Left renal cortex interstitium (tissue), 4 donors: ENCODE measurements at places on chromosomes 7 and 10. TPM values are rescaled to one million over a fixed set of nuclear protein-coding genes. Genes with fewer than 3 reads are reported as not detected.
A peak's percentile ranks its signal among the peaks of the same experiment; 100 is the strongest.

Gene MAGI2
- polyA plus RNA-seq: 32.8 TPM

Gene SHTN1
- 18.2 TPM for polyA plus RNA-seq

GRCh38 chr7:108395426-108395825 lies 60.8 kb downstream of the NRCAM start:
- DNase-seq: no peak

Gene MYO3A
- polyA plus RNA-seq: 10.1 TPM

Gene HABP2
- polyA plus RNA-seq: 1.6 TPM

Gene CFAP70
- 10.1 TPM for polyA plus RNA-seq

- DNase-seq: no peak
These were observed 128.9 kb upstream of the NANOS1 start for GRCh38 chr10:118900617-118901016.

Gene CALCR
- polyA plus RNA-seq: 0.90 TPM

DNA sequence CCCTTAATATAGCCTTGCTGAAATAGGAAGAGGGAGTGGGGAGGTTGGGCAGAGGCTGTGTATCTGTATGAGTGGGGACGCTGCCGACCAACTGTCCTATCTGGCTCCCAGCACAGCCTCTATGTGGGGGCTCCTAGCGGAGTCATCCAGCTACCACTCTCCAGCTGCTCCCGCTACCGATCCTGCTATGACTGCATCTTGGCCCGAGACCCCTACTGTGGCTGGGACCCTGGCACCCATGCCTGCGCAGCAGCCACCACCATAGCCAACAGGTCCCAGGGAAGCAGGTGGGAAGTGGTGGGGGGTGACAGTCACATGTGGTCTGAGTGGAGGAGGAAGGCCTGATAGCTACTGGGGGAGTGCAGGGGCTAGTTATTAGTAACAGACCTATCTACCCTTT lies 6.6 kb downstream of the MRPL43 start:
- DNase-seq: no peak

DNA sequence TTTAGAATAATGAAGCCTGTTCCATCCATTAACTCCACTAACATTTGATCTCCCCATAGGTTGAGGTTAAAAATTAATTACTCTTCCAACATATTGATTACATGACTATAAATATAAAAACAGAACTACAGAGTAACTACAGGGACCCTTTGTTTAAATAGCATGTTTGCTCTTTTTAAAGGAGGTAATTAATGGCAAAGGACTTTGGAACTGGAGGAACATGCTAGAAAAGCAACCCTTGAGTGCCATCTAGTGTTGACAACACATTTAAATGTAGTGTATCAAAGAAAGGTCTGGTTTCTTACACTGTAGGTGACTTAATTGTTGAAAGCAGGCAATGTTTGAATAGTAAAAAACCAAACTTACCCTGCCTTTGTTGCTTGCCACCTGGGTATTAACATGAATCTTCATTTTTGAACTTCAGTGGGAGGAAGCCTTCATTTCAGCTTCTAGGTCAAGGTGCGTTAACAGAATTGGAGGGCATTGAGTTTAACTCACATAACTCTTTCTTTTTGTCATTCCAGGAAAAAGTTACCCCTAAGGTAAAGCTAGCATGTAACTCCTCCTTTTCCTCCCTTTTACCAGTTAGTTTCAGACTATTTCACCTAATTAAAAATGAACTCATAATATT lies 52.6 kb upstream of the CAPZA2 start:
- no peak for DNase-seq

GRCh38 chr7:115869801-115870200 lies 160.8 kb downstream of the TFEC start:
- DNase-seq: no peak

GRCh38 chr7:94289071-94289470 lies 105.6 kb upstream of the COL1A2 start:
- no peak for DNase-seq

Gene ZC3HAV1
- polyA plus RNA-seq: 19.5 TPM

GRCh38 chr10:44947371-44948152 lies 12.0 kb upstream of the RASSF4 start:
- DNase-seq: no peak

DNA sequence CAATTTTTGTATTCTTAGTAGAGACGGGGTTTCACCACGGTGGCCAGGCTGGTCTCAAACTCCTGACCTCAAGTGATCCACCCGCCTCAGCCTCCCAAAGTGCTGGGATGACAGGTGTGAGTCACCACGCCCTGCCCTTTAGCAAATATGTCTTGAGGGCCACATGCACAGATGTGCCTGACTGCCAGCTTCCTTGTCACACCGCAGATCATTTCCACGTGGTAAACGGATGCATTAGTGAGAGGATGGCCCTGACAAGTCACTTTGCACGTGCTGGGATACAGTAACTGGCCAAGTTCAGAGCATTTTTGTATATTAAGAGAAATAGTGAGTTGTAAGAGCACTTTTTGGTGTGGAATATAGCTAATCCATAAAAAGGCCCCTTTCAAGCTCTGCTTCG lies 44.3 kb upstream of the FAM180A start:
- no peak for DNase-seq

DNA sequence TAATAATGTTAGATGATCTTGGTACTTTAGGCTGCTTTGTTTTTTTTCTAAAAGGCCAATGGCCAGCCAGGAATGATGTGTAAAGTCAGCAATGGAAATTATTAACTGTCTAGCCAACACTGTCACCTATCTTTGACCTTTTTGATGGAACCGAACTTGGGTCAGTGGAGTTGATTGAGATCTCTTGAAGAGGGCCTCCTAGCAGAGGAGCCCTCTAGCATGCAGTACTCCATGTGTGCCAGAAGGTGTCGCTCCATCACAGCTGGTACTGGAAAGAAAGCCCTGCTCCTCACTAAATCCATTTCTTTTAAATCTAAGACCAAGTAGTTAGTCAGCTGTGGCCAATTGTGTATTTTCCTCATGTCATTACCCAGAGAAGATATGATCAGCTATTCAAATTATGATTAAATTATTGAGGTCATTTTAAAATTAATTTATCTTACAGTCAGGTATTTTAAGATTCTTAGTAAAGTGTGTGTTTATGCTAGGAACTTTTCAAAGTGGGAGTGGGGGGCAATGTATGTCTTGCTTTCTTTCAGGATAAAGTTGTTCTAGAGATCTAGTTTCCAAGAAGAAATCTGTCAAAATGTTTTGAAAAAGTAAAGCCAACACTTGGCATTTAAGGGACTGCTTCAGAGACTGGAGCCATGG lies 33.1 kb upstream of the CROT start:
- DNase-seq: peak; percentile 18

GRCh38 chr7:34719636-34720035 lies 61.6 kb downstream of the NPSR1 start:
- DNase-seq: no peak

DNA sequence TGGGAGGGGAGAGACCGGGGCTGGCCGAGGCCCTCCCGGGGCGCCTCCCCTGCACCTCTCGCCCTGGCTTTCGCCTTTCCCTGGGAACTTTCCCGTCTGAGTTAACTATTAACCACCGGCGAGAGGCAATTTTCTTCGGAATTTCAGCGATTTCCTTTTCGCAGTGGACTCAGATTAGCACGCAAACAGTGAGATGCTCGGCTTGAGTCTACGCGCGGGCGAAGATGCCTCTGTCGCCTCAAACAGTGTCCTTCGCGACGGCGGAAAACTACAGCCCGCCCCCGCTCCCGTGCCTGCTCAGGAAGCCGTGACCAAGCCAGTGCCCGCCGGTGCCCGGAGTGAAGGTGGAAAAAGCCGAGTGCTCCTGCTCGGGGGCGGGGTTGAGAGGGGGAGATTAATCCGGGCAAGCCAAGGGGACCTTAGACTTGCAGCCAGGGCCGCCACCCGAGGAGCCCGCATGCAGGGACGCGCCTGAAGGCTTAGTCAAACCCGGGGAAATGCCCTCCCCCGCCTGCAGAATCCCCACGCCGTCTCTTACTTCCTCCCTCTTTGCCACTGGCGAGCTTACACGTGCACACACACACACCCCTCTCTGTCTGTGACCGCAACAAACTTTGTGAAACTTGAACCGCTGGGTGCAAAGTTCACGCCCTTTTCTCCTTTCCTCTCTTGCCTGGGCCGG lies 14.5 kb upstream of the PAX2 start:
- DNase-seq: no peak

DNA sequence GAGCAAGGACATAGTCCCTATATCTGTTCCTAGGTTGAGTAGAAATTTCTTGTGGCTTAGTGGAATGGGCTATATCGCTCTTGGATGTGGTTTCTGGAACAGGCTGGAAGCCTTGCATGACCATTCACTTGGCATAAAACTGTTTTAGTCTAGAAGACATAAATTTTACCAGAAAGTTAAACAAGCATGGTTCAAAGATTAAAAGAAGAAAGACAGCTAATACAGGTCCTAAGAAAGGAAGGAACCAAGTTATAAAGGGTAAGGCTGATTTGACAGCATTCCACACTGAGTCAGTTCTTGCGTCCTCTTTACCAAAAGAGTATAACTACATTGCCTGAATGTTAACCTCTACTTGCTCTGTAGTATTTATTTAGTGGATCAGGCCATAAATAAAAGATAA lies 724.2 kb downstream of the SORCS1 start:
- no peak for DNase-seq

GRCh38 chr7:29587195-29587808 lies 23.7 kb downstream of the PRR15 start:
- DNase-seq: no peak

Gene NEBL
- polyA plus RNA-seq: 87.0 TPM

- peak; percentile 87 for DNase-seq
These were observed 232.5 kb downstream of the SKIDA1 start for GRCh38 chr10:21292763-21293517.

DNA sequence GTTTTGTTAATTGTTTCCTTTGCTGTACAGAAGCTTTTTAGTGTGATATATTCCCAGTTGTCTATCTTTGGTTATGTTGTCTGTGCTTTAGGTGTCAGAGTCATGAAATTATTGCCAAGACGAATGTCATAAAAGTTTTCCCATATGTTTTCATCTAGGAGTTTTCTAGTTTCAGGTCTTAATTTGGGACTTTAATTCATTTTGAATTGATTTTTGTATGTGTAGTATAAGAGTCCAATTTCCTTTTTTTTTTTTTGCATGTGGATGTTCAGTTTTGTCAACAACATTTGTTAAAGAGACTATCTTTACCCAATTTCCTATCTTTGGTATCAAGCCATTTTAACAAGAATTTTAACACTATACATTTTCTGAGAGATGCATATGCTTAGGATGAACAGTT lies 432.2 kb downstream of the CNTNAP2 start:
- no peak for DNase-seq

DNA sequence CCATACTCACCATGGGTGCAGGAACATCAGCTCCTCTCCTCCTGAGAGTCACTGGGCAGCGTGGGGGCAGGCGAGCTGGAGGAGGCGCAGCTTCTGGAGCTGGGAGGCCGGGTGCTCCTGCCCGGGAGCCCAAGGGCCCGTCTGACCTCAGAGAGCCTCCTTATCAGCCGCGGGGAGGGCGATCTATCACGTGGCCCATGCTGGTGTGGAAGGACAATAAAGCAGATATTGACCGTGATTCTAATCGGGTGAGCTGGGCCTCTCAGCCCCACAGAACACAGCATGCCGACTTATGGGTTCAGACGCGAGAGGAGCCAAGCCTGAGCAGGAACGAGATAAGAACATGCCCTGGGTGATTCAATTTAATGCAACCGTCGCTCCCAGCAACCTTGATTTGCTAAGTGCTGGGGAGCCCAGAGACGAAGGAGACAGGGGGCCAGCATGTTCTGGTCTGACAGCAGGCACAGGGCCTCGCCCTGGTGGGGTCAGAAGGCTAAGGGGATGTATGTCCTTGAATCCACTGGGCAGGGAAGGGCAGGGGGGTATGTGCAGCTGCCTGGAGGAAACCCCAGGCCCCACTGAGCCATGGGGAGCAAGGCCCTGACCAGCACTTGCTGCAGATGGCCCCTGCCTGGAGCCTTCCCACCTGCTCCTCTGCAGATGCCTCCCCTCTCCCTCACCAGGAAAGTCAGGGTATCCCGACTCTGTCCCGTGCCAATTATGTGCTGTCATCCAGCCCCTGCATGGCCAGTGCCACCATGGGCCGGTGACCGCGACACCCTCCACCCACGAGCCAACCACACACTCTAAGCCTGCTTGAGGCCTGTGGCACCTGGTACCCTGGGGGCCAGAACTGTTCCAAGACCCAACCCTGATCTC lies 95.3 kb upstream of the RET start:
- DNase-seq: no peak

- no peak for DNase-seq
These were observed 409.5 kb downstream of the GLRX3 start for GRCh38 chr10:130545697-130546096.

- no peak for DNase-seq
These were observed 132.9 kb upstream of the ZMIZ1 start for GRCh38 chr10:78935697-78936407.
